ENCODE measurements at places on chromosomes 16 and 17.

DNA sequence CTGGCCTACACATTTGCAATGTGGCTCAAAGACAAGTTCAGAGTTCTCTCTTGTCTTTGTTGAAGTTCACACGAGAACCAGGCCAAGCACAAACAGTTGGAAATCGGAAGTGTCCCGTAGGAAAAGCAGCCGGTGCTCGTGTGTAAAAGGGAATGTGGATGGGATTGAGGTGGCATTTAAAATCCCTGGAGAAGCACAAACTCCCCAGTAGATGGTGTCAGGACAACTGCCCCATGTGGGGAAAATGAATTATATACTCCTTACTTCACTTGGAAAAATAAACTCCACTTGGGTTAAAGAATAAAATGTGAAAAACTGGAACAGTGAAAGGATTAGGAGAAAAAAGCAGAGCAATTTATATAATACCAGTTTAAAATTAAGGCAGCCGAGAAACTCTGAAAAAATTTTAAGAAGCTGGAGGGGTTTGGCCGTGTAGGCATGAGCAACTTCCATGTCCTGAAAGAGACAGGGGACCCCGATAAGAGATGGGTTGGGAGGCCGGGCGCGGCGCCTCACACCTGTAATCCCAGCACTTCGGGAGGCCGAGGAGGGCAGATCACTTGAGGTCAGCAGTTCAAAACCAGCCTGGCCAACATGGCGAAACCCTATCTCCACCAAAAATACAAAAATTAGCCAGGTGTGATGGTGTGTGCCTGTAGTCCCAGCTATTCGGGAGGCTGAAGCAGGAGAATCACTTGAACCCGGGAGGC is 28.1 kb downstream of the CBFA2T3 start:
- DNase-seq: no peak

DNA sequence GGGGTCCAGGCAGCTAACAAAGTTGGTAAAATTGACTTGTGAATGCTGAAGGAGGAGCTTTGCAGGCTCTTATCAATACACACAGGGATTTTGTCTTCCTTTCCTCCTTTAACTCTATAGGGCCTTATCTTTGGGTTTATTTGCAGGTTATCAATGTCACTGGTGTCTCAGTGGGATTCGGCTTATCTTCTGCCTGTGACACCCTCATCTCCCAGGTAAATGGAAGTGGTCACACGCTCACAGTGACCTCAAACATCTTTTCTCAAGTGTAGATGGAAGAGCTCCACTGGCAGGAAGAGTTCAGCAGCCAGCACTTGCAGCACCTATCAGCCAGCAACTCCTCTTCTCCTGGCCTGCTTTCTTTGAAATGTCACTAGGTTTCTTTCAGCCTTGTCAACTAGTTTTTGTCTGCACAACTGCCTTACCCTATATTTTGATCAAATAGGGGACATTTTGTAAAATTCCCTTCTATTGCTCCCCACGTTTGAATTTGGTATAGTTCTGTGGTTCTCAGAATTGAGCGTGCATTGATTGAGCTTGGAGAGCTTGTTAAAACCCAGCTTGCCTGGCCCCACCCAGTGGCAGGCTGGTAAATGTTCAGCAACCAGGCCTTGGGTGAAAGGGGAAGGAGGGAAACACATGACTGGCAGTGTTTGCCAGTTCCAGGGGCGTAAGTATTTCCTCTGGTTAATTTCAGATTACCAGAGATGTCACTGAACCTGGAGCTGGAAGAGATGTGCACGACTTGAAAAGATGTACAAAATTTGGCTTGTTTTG is 12.8 kb downstream of the SLC47A1 start:
- DNase-seq: peak; percentile 76

GRCh38 chr17:58402679-58403078 is 14.7 kb downstream of the RNF43 start:
- DNase-seq: peak; percentile 95

DNA sequence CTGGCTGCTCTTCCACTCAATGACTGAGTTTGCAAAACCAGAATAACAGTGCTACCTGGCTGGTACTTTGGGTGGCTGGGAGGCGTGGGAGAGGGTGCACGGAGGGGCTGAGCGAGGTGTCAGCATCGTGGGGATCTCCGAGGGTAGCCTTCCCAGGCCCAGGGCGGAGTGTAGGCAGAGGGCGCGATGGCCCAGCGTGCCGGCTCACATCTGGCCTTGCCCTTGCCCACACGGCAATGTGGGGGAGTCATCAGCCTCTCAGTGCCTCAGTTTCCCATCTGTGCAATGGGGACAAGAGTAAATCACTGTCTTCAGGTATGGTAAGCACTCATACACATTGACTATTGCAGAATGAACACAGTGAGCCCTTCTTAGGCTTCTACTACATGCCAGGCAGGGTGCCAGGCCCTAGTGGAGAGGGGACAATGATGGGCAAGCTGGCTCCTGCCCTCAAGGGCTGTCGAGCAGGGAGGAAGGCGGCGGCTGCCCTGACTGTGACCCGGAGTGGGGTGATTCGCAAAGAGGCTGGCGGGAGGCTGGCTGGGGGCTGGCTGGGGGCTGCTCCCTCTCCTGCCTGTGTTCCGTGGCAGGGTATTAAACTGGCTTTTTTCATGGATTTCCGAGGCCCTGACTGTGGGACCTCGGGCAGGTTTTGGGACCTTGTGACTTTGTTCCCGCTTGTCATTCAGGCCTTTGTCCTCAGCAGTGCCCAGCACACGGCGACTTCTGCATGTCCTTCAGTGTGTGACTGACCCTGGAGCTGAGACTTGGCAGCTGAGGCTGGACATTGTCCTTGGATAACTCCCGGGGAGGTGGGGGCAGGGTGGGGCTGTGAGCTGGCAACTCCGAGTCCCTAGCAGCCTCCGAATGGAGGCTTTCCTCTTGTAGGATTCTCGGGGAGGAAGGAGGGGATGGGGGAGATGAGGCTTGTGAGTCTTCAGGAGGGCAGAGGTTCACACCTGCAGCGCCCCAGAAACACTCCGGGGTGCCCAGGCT is 243.1 kb downstream of the SEC14L1 start:
- no peak for DNase-seq

GRCh38 chr17:30230596-30231125 is 4.8 kb downstream of the SLC6A4 start:
- DNase-seq: no peak

DNA sequence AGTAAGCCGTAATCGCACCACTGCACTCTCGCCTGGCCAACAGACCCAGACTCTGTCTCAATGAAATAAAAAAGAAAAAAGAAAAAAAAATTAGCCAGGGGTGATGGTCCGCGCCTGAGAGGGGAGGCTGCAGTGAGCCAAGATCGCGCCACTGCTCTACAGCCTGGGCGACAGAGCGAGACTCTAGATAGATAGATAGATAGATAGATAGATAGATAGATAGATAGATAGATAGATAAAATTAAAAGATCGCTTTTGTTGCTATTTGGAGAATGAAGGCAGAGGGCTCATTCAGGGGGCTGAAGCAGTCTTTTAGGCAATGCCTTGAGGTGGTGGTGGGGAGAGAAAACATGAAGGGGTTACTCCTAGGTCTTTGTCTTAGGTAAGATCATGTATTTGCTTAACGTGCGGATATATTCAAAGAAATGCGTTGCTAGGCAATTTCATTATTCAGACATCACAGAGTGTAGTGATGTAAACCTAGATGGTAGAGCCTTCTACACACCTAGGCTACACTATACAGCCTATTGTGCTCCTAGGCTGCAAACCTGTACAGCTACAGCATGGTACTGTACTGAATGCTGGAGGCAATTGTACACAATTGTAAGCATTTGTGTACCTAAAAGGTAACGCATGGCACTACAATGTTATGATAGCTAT is 4.3 kb upstream of the HES7 start:
- no peak for DNase-seq

GRCh38 chr17:57766318-57766943 is 21.3 kb upstream of the CCDC182 start:
- DNase-seq: no peak

DNA sequence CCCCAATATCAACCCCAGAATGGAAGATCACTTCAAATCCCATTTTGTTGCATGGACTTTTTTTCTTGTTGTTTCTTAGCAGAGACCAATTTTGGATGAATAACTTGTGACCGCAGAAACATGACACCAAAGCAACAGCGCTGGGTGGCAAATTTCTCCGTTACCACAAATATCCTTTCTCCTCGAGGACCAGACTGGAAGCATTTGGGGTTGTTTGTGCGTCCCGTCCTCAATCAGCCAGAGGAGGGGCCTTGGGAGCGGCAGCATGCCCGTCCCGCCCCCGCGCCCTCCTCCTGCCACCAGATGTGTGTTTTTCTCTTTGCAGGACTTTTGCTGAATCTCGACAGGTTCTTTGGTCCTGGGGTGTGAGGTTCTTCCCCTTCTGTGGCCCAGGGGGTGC is 282.5 kb upstream of the FOXF1 start:
- DNase-seq: no peak

DNA sequence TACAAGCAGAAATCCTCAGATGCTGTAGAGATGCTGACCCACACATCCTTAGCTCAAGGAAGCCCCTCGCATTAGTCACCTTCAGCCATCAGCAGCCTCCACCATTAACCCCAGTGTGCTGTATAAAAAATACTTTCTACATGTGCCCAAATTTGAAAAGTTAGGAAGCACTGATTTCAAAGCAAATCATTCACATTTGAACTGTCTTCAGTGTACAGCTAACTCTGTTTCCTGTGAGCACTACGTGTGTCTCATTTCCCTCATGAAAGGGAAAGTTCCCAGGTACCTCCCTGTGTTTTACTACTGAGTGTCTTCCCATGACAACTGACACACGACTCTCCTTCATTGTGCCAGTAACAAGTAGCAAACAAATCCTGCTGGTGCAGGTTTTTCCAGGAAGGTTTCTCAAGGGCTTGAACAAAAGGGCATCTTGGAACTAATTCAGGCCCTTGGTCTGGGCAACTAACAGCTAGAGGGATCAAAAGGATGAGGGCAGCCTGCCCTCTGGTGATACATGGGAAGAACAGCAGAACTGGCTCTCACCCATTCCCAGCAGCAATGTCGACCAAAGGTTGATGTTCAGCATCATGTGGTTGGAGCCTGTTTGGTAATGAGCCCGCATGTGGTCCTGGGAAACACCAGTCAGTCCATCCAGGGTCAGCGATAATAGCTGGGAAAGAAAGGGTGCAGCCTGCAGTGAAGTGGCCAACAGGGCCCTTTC is 4.0 kb downstream of the SLC35B1 start:
- DNase-seq: peak; percentile 77

DNA sequence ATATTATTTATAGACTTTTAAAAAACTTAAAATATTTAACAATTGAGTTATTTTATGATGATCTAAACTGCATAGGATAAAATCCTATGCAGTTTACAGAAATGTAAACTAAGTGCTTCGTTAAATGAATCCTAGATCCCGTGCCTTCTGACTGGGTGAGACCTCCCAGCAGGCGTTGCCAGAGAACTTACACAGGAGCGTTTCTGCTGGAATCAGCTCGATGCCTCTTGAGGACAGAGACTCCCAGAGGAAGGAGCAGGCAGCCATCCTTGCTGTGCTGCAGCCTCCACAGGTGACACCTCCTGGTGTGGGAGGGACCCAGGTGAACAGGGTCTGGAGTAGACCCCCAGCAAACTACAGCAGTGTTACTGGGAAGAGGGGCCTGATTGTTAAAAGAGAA is 160.4 kb downstream of the WWOX start:
- DNase-seq: peak; percentile 52

- DNase-seq: peak; percentile 92
These were observed 93.2 kb upstream of the SIAH1 start for GRCh38 chr16:48478393-48478792.

GRCh38 chr16:2226245-2226793 is 2.9 kb downstream of the E4F1 start:
- no peak for DNase-seq

- DNase-seq: no peak
These were observed 13.7 kb upstream of the OSGIN1 start for GRCh38 chr16:83939266-83939855.

DNA sequence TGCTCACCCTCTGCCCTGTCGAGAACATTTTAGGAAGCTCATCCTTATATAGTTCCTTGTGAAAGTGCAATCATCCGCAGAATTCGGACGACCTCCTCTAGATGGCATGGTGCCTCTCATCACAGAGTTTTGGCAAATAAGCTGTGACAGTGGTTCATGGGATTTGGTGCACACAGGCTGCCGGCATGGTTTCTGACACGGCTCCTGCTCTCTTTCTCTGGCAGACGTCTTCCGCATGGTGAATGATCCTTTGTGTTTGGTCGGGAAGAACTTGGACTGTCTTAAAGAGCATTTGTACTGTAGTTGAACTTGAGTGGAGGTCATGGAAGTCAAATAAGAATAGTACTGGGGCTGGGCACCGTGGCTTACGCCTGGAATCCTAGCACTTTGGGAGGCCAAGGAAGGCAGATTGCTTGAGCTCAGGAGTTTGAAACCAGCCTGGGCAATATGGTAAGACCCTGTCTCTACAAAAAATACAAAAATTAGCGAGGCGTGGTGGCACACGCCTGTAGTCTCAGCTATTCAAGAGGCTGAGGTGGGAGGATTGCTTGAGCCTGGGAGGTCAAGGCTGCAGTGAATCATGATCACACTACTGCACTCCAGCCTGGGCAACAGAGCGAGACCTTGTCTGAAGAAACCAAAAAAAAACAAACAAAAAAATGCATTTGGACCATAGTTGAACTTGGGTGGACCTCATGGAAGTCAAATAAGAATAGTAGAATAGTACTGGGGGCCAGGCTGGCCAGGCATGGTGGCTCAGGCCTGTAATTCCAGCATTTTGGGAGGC is 34.7 kb upstream of the NAT9 start:
- DNase-seq: no peak

GRCh38 chr17:73874008-73874720 is 229.9 kb upstream of the SDK2 start:
- no peak for DNase-seq

GRCh38 chr17:76996741-76997694 is 128.8 kb downstream of the MGAT5B start:
- DNase-seq: no peak

GRCh38 chr17:21524211-21524591 is 148.0 kb downstream of the KCNJ12 start:
- no peak for DNase-seq

DNA sequence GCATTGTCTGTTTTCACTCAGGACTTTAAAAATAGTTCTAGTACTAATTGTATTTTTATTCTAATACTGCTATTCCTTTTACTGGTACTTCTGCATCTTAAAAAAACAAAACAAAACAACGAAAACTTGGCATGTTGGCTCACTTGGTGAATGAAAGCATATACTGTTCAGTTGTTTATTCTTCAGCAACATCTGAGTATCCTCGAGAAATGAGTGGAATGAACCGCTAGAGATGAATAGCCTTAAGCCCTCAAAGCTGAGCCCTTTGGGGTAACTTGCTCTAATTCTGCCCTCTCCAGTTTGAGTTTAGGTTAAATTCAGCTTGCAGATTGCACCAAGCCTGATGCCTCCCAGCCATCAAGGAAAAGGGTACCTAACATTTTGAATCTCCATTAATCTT is 126.5 kb downstream of the WWOX start:
- DNase-seq: no peak

GRCh38 chr17:65984299-65984698 is 207.6 kb downstream of the CEP112 start:
- DNase-seq: no peak

- peak; percentile 91 for DNase-seq
These were observed 252.3 kb downstream of the SNX29 start for GRCh38 chr16:12228602-12229499.

- peak; percentile 90 for DNase-seq
These were observed 188.0 kb upstream of the TNRC6C start for GRCh38 chr17:77770331-77771105.

GRCh38 chr16:1825381-1825863 is 1.2 kb downstream of the HAGH start:
- DNase-seq: no peak

All from mesendoderm (in vitro differentiated cells).